ENCODE measurements at places on chromosomes 16 and 17. TPM values are rescaled to one million over a fixed set of nuclear protein-coding genes. Genes with fewer than 3 reads are reported as not detected.

HEATR9 gene
- not detected for total RNA-seq

AIPL1 gene
- total RNA-seq, result not detected

DRC3 gene
- 0.27 TPM for total RNA-seq

PRSS22 gene
- not detected for total RNA-seq

RNF157 gene
- total RNA-seq, result 0.41 TPM

IL34 gene
- 55.6 TPM for total RNA-seq

PHOSPHO1 gene
- total RNA-seq, result 0.95 TPM

- no peaks in the 10 kb centered on the region for H3K36me3 ChIP-seq
- no peak for DNase-seq
- no peaks in the 10 kb centered on the region for H3K27me3 ChIP-seq
These were observed 2.6 kb downstream of the CHST4 start for GRCh38 chr16:71528863-71529262.

DNA sequence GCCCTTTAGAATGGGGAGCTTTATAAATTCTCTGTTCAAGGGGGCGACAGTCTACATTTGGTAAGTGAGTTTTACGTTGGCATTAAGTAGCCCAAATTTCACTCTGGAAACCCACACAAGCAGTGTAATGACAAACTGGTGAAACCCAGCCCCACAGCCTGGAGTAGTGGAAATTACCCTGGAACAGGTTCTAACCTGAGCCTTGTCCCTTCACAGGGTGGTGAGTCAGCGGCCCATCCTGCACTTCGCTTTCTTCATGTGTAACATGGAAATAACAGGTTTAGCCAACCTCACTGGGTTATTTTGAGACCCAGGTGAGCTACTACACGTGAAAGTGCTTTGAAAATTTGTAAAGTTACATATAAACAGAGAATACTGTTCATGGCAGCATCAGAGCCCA lies 3.5 kb upstream of the TLCD3A start:
- H3K36me3 ChIP-seq, result no peaks in the 10 kb centered on the region
- DNase-seq, result no peak
- H3K4me1 ChIP-seq, result peaks cover 17% of the 10 kb centered on the region
- H3K4me3 ChIP-seq, result no peak overlapping the region

DNA sequence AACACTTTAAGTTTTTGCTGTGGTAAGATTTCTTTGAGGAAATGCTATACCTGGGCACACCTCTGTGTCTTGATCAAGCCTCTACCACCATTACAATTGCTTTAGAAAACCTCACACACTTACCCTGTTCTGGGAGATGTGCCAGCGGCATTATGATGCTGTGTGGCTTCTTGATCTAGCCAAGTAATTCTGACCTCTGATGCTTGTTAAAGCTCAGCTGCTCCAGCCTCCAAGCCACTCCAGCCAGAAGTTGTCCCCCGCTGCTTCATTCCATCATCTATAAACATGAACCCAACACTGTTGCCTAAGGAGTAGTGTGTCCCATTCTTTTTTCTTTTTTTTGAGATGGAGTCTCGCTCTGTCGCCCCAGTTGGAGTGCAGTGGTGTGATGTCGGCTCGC lies 60.1 kb downstream of the CYLD start:
- peaks cover 11% of the 10 kb centered on the region for H3K36me3 ChIP-seq
- H3K27me3 ChIP-seq, result no peaks in the 10 kb centered on the region
- no peak for DNase-seq
- no peak overlapping the region for H3K27ac ChIP-seq
- H3K4me1 ChIP-seq, result no peaks in the 10 kb centered on the region

DNA sequence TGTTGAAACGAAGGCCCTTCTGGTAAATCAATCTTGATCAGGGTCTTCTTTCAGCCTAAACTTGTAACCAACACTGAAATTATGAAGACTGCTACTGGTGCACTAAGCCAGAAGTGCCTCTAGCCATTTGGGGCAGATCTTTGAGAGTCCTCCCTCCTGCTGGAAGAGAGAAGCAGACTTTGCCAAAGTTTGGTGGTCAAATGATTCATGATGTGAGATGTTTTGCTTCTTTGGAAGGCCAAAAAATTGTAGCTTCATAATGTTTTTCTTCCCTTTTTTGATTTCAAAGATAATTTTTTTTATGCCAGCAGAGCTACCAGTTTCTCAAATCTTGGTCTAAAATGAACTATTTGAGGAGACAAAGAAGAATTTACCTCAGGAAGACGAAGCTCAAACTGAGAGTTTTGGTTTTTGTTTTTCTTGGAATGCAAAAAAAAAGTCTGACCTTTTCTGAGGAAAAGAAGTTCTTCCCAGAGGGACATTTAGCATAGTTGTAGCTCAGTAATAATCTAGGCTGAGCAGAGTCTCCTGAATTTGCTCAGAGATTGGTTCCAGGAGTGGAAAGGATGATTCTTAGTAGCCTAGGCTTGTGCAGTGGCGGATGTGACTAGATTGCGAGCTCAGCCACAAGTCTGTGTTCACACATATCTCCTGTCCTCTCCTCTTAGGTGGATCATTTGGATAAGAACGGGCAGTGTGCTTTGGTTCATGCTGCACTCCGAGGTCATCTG lies 50.9 kb downstream of the CYB561 start:
- H3K4me1 ChIP-seq, result peaks cover 21% of the 10 kb centered on the region
- H3K4me3 ChIP-seq, result no peak overlapping the region
- H3K27me3 ChIP-seq, result no peaks in the 10 kb centered on the region
- peak overlapping the region; percentile 21 for H3K27ac ChIP-seq
- DNase-seq, result no peak

DNA sequence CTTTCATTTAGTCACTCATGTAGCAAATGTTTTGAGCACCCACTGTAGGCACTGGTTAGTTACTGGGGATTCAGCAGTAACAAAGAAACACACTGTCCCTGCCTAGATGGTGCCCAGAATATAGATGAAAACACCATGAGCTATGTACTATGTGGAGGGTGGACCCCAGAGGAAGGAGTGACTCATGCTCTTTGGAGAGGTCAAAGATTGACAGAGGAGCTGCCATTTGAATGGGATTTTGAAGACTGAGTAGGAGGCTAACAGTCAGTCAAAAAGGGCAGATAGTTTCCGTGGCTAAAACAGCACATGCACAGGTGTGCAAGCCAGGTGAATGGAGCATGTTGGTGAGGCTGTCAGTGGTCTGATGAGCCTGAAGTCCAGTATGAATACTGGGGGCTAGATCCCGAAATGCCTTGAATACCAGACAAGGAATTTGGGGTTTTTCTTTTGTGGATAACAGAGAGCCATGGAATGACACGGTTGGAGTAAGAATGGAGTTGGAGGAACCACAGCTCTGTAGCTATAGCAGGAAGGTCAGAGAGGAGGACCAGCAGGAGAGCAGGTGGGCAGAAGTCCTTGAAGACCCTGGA lies 6.1 kb downstream of the IL21R start:
- no peak for DNase-seq
- H3K27ac ChIP-seq, result no peak overlapping the region
- H3K4me3 ChIP-seq, result no peak overlapping the region
- H3K36me3 ChIP-seq, result no peaks in the 10 kb centered on the region
- H3K27me3 ChIP-seq, result no peaks in the 10 kb centered on the region

GRCh38 chr16:50208460-50208931 lies 55.4 kb downstream of the TENT4B start:
- DNase-seq, result no peak
- no peaks in the 10 kb centered on the region for H3K27me3 ChIP-seq
- peaks cover 8% of the 10 kb centered on the region for H3K36me3 ChIP-seq
- no peak overlapping the region for H3K4me3 ChIP-seq

- H3K4me3 ChIP-seq, result peak overlapping the region; percentile 19
- H3K36me3 ChIP-seq, result no peaks in the 10 kb centered on the region
- H3K27me3 ChIP-seq, result no peaks in the 10 kb centered on the region
- DNase-seq, result no peak
These were observed 725 bp downstream of the KRTAP16-1 start for GRCh38 chr17:41308251-41308917.

DNA sequence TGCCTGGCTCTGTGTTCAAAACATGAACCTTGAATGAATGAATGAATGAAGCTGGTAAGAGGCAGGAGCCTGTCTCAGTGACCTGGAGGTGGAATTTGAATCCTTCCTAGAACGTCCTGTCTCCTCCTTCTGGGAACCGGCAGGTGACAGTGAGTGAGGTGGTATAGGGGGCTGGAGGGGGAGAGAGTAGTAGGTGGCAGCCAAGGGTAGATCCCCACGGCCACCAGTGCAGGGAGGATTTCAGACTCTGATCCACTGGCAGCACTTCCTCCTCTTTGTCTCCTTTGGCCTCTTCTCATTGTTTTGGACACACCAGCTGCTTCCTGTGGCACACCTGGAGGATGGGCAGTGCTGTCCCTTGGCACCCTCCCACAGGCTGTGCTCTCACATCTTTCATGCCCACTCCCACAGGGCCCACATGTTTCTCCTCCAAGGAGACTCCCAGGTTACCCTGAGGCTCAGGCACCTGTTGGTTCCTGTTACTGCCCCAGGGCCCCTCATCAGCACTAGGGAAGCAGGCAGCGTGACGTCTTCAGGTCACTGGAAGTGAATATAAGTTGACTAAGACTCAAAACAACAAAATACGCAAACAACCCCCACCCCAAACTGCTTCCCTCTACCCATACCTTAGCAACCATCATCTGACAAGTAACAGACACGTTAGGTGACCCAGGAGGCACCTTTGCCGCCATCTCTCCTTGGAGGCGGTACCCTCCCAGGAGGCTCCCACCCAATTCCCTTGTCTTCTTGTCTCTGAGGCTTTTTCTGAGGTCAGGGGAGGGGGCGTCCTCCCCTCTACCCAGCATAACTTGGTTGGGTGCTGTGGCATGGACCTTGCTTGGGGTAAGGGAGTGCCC lies 84.6 kb downstream of the N4BP1 start:
- H3K4me3 ChIP-seq, result no peak overlapping the region
- no peak overlapping the region for H3K27ac ChIP-seq
- no peaks in the 10 kb centered on the region for H3K36me3 ChIP-seq

- no peak overlapping the region for H3K27ac ChIP-seq
- H3K36me3 ChIP-seq, result no peaks in the 10 kb centered on the region
- H3K4me3 ChIP-seq, result no peak overlapping the region
- no peaks in the 10 kb centered on the region for H3K4me1 ChIP-seq
These were observed 16.1 kb upstream of the UBTF start for GRCh38 chr17:44235583-44235936.

- no peaks in the 10 kb centered on the region for H3K27me3 ChIP-seq
- no peaks in the 10 kb centered on the region for H3K4me1 ChIP-seq
- no peak overlapping the region for H3K27ac ChIP-seq
These were observed 27.7 kb downstream of the TPSG1 start for GRCh38 chr16:1197237-1197866.

GRCh38 chr17:80071116-80071841 lies 30.1 kb upstream of the GAA start:
- H3K4me3 ChIP-seq, result peak overlapping the region; percentile 70
- H3K27me3 ChIP-seq, result no peaks in the 10 kb centered on the region
- DNase-seq, result peak; percentile 24

DNA sequence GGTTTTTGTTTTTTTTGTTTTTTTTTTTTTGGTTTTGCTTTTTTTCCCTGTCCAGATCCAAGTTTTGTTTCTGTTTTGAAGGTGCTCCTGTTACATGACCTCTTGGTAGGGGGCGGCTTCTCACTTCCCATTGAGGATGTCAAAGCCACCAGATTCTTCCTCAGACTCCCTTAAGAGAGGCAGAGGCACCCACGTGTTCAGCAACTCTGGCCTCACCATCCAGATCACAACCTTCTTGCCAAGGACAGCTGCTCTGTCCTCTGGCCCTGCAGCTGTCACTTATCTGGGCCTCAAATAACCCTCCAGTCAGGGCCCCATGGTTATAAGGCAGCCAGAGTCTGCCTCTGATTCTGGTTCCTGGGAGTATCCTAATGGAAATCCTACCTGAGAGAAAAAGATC lies 208.5 kb downstream of the STX8 start:
- peaks cover 8% of the 10 kb centered on the region for H3K4me1 ChIP-seq
- H3K27me3 ChIP-seq, result no peaks in the 10 kb centered on the region
- no peaks in the 10 kb centered on the region for H3K36me3 ChIP-seq
- DNase-seq, result no peak

GRCh38 chr16:63982110-63982509 lies 1139.8 kb downstream of the CDH11 start:
- no peaks in the 10 kb centered on the region for H3K27me3 ChIP-seq
- no peaks in the 10 kb centered on the region for H3K4me1 ChIP-seq
- no peaks in the 10 kb centered on the region for H3K36me3 ChIP-seq
- DNase-seq, result no peak

DNA sequence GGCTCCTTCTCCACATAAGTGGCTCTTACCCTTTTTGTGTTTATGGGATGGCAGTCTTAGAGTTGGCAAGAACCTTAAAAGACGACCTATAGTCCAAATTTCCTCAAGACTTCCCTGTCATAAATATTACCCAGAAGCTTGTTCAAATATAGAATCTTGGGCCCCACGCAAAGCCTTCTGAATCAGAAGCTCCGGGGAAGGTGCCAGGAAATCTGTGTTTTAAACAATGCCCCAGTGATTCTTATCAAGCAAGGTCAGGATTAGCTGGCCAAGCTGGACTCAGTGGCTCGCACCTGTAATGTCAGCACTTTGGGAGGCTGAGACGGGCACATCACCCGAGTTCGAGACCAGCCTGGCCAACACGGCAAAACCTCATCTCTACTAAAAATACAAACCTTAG lies 85.7 kb downstream of the TIMM22 start:
- H3K27me3 ChIP-seq, result no peaks in the 10 kb centered on the region
- H3K27ac ChIP-seq, result no peak overlapping the region
- H3K4me3 ChIP-seq, result no peak overlapping the region
- H3K4me1 ChIP-seq, result peaks cover 21% of the 10 kb centered on the region
- peaks cover 43% of the 10 kb centered on the region for H3K36me3 ChIP-seq
- DNase-seq, result no peak

DNA sequence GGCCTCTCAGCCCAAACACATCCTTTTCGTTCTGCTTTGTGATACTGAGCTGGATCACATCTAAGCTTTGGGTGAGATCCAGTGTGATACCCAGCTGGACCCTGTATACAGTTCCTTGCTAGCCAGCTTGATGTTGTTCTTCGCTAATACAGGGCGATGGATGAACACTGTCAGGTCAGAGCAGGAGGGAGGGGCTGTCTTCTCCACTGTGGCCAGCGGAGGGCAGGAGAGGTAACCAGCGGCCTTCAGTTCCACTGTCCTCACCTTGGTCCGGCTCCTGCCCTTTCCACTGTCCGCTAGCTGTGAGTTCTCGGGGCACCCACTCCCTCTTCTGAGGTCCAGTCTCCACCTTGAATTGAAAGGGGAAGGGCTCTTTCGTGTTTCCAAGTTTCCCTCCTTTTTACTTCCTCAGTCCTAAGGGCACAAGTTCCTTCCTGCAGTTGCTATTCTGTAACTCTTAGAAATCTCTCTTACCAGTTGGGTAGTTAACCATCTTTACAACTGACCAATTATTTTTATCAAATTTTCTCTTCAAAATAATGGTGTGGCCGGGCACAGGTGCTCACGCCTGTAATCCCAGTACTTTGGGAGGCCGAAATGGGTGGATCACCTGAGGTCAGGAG lies 3.0 kb upstream of the ZNF213 start:
- H3K4me1 ChIP-seq, result peaks cover 8% of the 10 kb centered on the region
- no peak overlapping the region for H3K4me3 ChIP-seq
- H3K27me3 ChIP-seq, result no peaks in the 10 kb centered on the region
- DNase-seq, result no peak
- H3K36me3 ChIP-seq, result no peaks in the 10 kb centered on the region
